ENCODE measurements at places on chromosomes 7 and 10.

GRCh38 chr7:131235489-131236317, 92.0 kb upstream of the MKLN1 start:
- DNase-seq: peak; percentile 93

- no peak for DNase-seq
Measured at GRCh38 chr10:16779384-16779915, 37.8 kb downstream of the RSU1 start.

- DNase-seq: no peak
Measured at GRCh38 chr7:50618281-50618680, 53.1 kb upstream of the DDC start.

- DNase-seq: peak; percentile 94
Measured at GRCh38 chr7:139915864-139916716, 87.0 kb downstream of the TBXAS1 start.

GRCh38 chr7:130148561-130148960, 56.6 kb downstream of the TMEM209 start:
- DNase-seq: peak; percentile 27

- no peak for DNase-seq
Measured at GRCh38 chr7:150975536-150976319, 2.4 kb downstream of the KCNH2 start.

DNA sequence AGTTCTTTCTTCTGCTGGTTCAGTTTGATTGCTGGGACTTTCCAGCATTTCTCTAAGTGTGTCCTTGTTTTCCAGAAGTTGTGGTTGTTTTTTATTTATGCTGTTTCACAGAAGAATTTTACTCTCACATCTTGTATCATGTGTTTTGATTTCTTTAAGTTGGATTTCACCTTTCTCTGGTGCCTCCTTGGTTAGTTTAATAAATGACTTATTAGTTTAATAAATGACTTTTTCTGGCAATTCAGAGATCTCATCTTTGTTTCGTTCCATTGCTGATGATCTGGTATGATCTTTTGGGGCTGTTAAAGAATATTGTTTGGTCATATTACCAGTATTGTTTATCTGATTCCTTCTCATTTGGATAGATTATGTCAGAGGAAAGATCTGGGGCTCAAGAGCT, 59.8 kb upstream of the CYP2C9 start:
- no peak for DNase-seq
